Left renal cortex interstitium (tissue), 4 donors: ENCODE measurements at places on chromosomes 6 and 20. TPM values are rescaled to one million over a fixed set of nuclear protein-coding genes. Genes with fewer than 3 reads are reported as not detected.

GRCh38 chr6:3418496-3419060 is 38.3 kb downstream of the SLC22A23 start:
- DNase-seq: no peak

DNA sequence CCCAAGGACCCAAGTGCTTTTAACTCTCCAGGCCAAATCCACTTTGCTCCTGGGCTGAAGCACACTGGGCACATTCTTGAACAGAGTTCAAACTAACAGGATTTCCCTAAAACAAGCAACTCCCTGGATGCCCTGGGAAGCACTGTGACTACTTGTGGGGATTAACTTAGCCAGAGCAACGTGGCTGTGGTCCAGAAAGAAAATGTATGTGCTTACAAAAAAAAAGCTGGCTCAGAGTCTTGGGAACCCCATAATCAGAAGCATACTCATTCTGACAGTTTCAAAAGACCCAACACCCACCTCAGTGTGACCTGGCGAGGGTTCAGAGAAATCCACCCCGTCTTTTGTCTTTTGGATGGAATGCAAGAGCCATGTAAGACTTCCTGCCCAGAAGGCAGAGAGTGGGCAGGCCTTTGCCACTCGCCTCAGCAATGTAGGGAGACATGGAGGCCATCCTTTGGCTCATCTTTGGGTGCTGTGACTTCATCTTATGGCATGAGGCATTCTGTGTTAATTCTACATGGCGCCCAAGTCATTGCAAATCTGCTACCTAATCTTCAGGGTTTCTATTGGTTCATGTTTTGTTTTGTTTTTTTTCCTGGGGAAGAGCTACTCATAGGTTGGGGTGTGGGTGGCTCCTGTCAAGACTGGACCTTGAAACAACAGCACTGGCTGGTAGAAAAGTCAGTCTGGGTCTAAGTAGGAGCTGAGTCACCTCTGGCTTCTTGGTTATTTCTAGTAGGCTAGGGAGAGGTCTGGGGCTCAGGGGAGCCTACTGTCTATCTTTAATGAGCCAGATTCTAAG is 248.6 kb upstream of the SUPT3H start:
- DNase-seq: no peak

- DNase-seq: no peak
These were observed 15.0 kb upstream of the TFAP2A start for GRCh38 chr6:10429638-10430427.

- DNase-seq: no peak
These were observed 13.8 kb downstream of the NQO2 start for GRCh38 chr6:3013486-3013885.

GRCh38 chr20:8545212-8545611 is 413.1 kb downstream of the PLCB1 start:
- DNase-seq: no peak

GRCh38 chr6:41538556-41539182 is 7.5 kb upstream of the FOXP4 start:
- no peak for DNase-seq

DNA sequence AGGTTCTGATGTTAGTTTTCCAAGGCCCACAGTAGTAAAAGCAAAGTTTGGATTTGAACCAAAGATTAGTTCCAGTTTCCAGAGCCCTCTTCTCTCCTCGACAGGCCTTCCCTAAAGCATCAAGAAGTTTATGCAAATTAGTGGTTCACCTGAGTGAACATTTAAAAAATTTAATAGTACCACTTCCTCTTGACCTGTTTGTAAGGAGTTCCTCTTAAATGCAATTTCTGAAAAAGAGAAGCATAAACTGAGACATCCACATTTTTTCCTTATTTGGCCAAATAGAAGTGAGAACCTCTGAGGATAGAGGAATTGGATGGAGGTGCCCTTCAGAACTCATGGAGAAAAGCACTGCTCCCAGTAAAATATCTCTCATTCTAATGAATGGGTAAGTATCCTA is 1.2 kb upstream of the DSE start:
- DNase-seq: no peak

DNA sequence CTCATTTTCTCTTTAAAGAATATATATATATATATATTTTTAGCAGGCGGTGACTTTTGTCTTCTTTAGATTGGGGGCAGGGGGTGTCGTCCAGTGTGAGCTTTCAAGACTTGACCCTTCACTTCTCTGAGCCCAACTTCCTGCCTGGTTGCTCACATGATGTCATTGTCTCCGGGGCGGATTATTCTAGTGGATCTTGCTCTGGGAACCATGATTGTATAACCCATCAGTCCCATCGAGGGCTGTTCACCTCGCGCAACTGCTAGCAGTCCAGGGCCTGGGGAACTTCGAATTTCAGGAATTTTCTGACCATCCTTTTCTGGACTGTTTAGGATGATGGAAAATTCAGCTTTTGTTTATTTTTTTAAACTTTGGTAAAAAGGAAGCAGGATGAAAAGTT is 1.0 kb downstream of the IGF2R start:
- DNase-seq: peak; percentile 50

DNA sequence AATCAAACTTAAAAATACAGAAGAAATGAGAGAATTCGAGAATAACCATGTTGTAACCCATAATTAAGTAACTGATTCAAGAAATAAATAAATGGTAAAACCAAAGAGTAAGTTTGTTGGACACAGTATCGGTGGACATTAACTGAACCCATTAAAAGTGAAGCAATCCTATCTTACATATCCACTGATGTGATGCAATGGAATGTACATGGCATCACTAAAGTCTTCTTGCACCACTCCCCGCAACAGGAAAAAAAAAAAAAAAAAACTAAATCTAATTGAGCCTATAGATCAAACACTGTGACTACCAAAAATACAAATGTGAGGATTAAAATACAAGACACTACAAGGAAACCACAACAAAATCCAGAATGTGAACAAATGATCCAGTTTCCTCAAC is 7.9 kb downstream of the SNX14 start:
- DNase-seq: no peak

DNA sequence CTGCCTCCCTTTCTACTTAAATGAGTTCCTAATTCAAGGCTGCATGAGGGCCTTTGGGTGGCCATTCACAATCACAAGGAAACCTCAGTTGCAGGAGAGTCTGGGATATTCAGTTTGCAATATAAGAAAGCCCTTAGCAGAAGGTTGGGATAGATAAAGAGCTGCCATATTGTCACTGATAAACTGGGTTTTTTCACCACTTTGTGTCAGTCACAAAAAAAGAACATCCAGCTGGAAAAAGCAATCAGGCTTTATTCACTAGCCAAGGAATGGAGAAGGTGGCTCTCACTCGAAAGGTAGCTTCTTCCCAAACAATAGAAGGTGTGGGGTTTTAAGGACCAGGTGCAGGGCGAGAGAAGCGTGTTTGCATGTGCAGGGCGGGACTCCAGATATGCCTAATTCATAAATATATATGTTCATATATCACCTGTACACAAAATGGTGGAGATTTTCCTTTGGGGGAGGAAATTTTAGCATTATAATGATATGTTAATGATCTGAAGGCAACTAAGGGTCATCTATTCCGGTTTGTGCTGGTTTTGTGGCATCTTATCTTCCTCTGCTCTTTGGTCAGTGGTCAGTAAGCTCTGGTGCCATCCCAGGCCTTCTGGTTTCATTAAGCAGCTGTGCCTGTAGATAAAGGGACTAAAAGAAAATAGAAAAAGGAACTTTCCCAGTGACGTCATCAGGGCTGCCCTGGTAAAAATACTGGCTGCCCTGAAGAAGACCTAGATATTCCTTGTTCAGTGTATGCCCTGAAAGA is 97.1 kb upstream of the IYD start:
- no peak for DNase-seq

DNA sequence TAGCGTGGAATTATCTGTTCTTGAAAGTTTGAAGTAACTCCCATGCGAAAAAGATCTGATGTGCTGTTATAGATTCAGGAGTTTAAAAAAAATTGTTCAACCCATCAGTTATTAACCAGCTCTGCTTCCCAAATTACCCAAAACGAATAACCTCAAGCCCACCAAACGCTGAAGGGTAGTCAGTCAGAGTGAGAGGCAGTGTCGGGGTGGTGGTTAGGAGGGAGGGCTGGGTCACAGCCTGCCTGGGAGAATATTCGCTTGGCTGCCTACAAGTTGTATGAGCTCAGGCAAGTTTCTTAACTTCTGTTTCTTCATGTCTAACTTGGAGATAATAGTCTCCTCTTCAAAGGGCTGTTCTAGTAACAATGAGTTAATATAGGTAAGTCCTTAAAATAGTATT is 114.6 kb downstream of the JPH2 start:
- no peak for DNase-seq

The NOX3 gene
- 1.2 TPM for polyA plus RNA-seq

The F13A1 gene
- 18.7 TPM for polyA plus RNA-seq

The SLC17A1 gene
- polyA plus RNA-seq: 30.1 TPM

The AFG1L gene
- 7.1 TPM for polyA plus RNA-seq

The TCF21 gene
- 153 TPM for polyA plus RNA-seq

The RBPJL gene
- polyA plus RNA-seq: not detected

The PSORS1C2 gene
- polyA plus RNA-seq: not detected

The FGD2 gene
- 1.8 TPM for polyA plus RNA-seq

The DDO gene
- 0.32 TPM for polyA plus RNA-seq

The SDCBP2 gene
- 2.6 TPM for polyA plus RNA-seq
